Activated CD4-positive, alpha-beta T cell treated with anti-CD3 and anti-CD28 coated beads for 48 hours (primary cell): ENCODE measurements at places on chromosomes 11 and 22.

DNA sequence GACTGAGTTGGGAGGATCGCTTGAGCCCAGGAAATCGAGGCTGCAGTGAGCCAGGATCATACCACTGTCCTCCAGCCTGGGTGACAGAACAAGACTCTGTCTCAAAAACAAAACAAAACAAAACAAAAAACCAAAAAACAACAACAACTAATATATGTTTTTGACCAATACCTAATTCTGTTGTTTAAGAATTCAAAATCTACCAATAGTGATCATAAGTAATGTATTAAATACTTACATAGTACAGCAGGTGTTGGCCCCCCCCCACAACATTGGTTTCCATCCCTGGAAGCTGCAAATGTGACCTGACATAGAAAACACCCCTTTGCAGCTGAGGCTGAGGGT lies 74.7 kb downstream of the KCNQ1 start:
- DNase-seq, result no peak

- no peak for DNase-seq
These were observed 97.6 kb downstream of the SLC1A2 start for GRCh38 chr11:35321532-35322317.

GRCh38 chr11:69442807-69443137 lies 38.7 kb upstream of the LINC01488 start:
- no peak for DNase-seq

DNA sequence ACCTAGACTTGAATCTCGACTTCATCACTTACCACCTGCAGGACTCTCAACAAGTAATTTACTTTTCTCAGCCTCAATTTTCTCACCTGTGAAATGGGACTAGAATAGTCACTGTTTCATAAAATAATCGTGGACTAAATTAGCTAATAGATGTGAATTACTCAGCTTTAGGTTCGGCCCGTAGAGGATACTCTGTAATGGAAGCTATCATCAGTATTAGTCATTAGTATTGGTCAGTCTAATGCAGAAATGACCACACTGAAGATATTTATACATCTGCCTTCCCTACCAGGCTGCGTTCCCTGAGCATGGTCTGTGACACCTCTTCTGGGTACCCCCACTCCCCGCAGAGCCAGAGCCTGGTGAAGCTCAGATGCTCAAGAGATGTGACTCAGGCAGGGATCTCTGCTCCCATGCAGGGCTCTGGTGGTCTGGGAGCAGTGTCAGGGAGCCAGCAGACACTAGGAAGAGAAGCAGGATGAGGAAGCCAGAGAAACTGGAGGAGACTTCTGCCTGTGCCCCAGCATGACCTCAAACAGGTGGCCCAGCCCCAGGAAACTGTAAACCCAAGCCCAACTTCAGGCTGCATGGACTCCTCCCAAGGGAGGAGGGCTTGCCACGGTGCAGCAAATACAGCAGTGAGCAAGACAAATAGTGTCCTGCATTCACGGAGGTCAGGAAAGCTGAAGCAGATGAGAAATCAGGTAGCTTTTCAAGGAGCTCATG lies 88.0 kb upstream of the E2F8 start:
- DNase-seq, result no peak

DNA sequence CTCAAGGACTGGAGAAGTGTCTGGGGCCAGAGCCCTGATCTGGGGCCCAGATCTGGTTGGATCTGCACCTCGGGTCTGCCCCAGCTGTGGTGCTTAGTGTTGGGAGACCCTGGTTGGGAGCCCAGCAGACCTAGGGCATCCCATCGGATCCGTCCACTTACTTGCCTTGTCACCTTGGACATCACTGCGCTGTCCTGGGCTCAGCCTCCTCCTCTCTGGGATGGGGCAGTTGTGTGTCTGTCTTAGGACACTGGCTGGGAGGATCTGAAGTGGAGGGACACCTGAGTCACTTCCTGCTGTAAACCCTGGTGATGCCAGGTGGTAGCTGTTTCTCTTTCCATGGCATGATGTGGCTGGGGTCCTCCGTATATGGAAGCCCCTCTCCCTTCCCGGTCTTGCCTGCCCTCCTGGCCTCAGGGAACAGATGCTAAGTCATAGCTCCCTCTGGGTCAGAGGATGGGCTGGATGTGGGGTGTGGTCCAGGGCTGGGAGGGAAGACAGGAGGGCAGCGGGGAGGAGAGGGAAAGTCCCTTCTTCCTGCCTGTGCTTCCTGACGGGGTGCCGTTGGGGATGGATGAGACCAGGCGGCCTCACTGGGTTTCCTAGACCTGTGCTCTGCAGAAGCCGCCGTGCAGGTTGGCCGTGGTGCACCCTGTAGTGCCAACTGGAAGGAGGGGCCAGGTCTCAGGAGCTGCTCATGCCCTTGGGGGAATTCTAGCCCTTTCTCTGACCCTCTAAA lies 12.1 kb upstream of the OMP start:
- no peak for DNase-seq

DNA sequence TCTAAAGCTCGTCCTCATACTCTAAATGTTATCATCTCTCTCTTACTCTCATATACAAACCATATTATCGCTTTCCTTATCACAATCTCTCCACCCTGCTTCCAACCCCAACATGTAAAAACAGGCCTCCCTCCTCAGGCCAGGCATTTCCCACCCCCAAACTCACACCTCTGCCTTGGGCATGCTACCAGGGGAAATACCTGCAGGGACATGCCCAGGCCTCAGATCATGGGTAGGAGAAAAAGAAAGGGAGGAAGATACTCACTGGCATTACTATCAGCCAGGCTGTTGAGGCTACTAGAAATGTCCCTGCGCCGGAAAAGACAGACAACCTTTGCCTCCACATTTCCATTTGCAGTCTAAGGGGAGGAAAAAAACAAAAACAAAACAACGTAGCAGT lies 1.8 kb downstream of the MTA2 start:
- no peak for DNase-seq

GRCh38 chr22:38841211-38841610 lies 2.6 kb downstream of the NPTXR start:
- no peak for DNase-seq
